ENCODE measurements at places on chromosomes 1 and 21.

DNA sequence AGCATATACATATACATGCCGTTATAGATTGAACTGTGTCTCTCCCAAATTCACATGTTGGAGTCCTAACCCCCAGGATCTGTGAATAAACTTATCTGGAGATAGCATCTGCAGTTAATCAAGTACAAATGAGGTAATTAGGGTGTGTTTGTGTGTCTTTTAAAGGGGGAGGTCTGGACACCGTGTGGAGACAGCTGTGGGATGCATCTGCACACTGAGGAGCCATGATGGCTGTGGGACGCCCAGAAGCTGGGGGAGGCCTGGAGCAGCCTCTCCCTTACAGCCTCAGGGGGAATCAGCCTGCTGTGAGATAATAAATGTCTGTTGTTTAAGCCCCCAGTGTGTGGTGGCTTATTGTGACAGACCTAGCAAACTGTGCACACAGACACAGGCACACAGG lies 51.8 kb upstream of the COL18A1 start:
- DNase-seq: no peak

GRCh38 chr1:171769171-171769570 lies 12.3 kb upstream of the METTL13 start:
- DNase-seq: no peak

GRCh38 chr1:110672001-110672752 lies 2.6 kb downstream of the KCNA3 start:
- DNase-seq: peak; percentile 49

- no peak for DNase-seq
These were observed 36.4 kb upstream of the COL11A1 start for GRCh38 chr1:103144681-103145080.

DNA sequence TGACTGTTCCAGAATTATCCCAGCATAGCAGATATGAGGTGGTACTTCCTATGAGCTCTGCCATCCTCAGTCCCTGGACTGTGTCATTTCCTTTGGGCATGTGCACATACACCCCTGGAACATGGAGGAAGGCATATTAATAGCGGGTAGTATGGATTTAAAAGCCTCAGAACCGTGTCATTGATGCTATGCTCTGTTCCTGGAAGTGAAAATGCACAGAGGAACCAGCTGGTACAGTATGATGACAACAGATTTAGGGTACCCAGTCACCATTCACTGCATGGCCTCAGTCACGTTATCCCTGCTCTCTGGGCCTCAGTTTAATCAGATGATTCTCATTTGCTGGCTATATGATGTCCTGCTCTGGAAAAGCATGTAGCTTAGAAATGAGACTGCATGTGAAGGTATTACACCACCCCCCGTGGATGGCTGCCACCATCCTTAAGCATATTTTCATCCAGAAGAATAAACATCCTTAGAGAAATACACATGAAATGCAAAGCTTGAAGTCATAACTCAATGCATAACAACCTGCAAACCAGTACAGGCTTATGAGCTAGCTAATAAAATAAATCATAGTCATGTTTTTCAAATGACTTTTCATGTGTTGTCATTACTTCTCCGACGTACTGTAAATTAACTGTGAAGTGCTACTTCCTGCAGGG lies 37.8 kb downstream of the SETD4 start:
- no peak for DNase-seq

DNA sequence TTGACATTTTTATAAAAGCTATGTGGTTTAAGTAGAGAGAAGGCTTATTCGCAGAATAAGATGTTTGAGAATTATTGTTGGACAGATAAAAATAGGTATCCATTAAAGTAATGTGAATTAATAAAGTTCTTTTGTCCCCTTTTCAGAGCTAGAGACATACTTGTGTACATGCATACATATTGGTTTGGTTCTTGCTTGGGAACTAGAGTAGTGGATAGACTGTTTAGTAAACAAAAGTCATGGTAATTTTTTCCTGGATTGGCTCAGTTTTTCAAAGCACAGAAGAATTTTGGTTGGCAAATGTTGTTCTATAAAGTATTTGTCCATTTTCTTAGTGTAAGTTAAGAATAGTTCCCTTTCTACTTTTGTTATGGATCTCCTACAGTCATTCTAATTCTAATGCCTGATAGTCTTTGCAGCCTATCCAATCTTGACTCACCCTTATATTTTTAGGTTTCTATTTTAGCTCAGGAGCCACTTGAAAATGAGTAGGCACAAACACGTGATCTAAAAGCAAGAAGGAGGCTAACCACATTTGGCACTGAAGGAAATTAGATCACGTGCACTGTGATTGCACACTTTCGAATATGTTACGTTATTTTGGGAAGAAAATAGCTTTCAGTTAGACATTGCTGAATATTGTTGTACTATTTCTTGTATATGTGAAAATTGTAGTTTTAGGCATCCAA lies 47.0 kb downstream of the RABGAP1L start:
- DNase-seq: no peak

GRCh38 chr1:54287176-54287650 lies 87.2 kb downstream of the MRPL37 start:
- peak; percentile 59 for DNase-seq

DNA sequence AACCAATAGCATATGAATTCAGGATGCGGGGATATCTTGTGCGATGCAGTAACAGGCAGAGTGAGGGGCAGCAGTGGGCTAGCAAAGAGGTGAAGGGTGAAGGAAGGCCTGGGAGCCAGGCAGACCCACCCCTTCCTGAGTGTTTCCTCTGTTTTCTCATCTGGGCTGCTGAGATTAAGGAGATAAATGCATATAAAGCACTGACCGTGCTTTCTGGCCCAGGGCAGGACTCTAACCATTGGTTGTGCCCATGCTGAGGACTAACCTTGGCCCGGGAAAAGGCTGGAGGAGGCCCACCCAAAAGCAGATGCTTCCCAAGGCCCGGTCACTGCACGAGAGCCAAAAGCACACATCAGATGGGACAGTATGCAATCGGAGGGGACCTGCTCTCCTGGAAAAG lies 87.6 kb downstream of the PSMG1 start:
- no peak for DNase-seq

DNA sequence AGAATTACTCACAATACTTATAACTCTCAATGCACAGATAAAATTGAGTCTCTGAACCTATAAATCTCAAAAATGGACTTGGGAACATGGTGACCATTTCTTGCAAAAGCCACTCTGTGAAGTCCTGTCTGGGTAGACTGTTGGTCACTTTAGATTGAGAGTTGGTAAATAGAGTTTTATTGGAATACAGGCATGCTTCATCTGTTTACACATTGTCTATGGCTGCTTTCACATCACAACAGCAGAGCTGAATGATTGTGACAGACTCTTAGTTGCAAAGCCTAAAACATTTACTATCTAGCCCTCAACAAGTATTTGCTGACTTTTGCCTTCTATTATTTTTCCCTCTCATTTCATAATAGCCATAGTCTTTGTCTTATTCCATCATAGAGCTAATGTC lies 24.1 kb upstream of the ASPM start:
- DNase-seq: no peak

- no peak for DNase-seq
These were observed 216.0 kb downstream of the ZNF326 start for GRCh38 chr1:90210633-90211491.

GRCh38 chr1:110452330-110452729 lies 1.4 kb downstream of the PROK1 start:
- DNase-seq: no peak

- DNase-seq: no peak
These were observed 313.5 kb downstream of the DISC1 start for GRCh38 chr1:231940116-231940515.

DNA sequence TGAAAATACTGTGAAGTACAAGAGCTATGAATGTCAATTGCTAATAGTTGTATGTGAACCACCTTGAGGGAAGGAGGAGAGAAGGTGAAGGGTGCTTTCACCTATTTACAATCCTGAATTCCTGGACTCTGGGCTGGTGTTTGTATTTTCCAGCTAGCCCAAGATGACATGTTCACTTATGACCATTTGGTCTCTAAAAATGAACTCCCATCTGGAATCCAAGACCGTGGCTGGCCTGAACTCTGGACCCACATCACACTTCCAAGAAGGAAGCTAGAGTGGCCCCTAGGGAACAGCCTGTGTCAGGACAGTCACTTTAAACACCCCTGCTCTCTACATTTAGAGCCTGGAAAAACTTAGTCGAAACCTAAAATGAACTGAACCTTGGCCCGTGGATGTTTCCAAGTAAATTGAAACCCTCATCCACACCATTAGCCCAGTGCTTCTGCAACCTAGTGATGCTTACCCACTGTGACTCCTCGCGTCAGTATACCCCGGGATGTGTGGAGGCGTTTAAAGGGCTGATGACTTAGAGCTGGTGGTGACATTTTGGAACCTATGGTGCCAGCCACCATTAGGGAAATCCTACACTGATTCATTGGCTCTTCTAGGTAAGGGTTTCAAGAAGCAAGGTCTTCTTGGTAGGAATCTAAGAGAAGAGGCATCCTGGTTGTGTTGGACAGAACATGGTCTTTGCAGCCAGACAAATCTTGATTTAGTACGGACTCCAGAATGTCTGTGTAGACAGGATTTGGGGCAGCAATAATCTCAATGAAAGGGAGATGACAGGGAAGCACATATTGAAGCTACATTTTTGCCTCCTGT lies 171.5 kb upstream of the IRF2BP2 start:
- no peak for DNase-seq

DNA sequence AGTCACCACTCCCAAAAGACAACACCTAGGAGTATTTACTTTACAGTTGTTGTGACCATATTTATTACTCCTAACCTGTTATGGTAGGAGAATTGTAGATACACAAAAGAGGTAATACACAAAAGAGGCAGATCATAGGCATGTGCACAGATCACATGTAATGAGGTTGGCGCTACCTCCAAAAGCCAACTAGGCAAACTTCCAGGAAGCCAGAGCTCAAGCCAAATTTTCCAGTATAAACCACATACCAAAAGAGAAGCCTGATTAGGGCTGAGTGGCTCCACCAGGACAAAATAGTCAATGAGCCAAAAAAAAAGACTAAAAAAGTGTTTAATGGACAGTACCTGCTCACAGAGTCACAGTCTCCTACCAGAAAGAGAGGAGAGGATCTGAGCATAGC lies 195.0 kb upstream of the PBX1 start:
- no peak for DNase-seq

GRCh38 chr1:156750711-156751450 lies 594 bp downstream of the HDGF start:
- DNase-seq: peak; percentile 51

DNA sequence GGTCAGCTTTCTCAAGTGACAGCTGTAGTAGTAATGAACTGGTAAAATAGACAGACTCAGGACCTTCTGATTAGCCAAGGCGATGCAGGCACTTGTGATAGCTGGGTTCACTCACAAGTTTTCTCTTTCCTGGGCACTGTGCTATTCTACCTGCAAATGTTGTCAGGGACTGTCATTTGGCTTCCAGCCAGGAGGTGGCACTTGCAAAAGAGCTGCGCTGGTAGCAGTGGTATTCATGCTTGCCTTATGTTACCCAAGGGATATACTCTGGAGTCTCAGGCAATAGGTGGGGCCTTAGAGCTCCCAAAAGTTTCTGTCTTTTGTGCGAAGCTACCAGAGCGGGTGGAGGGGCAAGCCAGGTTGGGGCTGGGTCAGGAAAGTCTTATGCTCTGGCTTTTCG lies 23.5 kb downstream of the IFI44 start:
- peak; percentile 18 for DNase-seq

DNA sequence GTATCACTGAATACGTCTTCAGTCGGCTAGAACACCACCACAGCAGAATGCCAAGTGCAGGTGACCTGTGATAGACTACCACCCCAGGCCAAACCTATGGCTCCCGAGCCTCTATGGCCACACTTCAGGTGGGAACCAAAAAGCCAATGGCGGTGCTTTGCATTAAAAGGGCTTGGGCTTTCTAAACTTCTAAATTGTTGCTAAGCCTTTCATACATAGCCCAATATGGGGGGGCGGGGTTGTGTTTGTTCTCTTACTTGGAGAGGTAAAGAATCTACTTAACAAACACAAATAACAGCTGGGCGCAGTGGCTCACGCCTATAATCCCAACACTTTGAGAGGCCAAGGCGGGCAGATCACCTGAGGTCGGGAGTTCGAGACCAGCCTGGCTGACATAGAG lies 19.7 kb downstream of the USP48 start:
- DNase-seq: no peak

GRCh38 chr1:156958247-156958714 lies 37.8 kb downstream of the LRRC71 start:
- DNase-seq: no peak

- DNase-seq: no peak
These were observed 15.1 kb downstream of the NRDC start for GRCh38 chr1:51863384-51863783.

GRCh38 chr1:199151634-199152425 lies 513.0 kb downstream of the PTPRC start:
- no peak for DNase-seq

- no peak for DNase-seq
These were observed 2.1 kb downstream of the GNG12 start for GRCh38 chr1:67830928-67831830.

- DNase-seq: no peak
These were observed 107.7 kb downstream of the ADSS2 start for GRCh38 chr1:244344001-244344400.

GRCh38 chr1:168121401-168122011 lies 15.2 kb downstream of the GPR161 start:
- no peak for DNase-seq

- no peak for DNase-seq
These were observed 16.3 kb downstream of the RNF19B start for GRCh38 chr1:32948390-32948722.

GRCh38 chr1:41274752-41275545 lies 32.8 kb upstream of the SCMH1 start:
- DNase-seq: no peak

- no peak for DNase-seq
These were observed 11.4 kb downstream of the VWA5B1 start for GRCh38 chr1:20302108-20302471.

- DNase-seq: no peak
These were observed 51.7 kb upstream of the BARHL2 start for GRCh38 chr1:90768826-90769225.

DNA sequence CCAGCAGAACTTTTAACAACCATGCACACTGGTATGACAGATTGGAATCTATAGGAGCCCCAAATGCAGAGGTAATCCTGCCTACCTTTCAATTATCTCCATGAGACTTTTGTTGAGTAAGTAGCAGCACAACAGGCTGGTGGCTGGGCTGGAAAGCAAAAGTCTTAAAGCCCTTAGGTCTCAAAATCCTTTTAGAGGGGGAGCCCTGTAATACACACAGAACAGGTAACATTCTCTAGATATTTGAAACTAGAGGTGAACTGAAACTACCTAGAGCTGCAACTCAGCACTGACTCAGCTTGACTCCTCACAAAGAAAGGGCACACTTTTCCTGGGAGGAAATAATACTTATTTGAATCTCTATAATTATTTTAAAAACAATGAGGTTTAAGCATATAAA lies 71.5 kb downstream of the CLCA4 start:
- DNase-seq: no peak

DNA sequence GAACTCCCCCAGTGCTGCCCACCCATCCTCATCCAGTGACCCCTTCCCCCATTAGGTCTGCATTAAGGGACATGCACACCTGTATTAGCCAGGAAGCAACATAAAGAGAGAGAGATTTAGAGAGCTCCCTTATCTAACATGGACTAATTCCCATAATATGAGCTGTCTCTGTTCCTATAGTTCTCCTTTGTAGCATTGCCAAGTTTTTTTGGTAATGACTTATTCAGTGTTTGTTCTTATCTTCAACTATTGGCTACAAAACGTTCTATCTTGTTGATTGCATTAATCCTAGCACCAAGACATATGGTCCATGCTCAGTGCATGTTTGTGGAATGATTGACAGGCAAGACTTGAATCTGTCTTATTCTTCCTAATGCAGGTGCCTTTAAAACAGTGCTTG lies 264.0 kb downstream of the ADGRL2 start:
- no peak for DNase-seq
